ENCODE measurements at places on chromosomes 1 and 21. TPM values are rescaled to one million over a fixed set of nuclear protein-coding genes. Genes with fewer than 3 reads are reported as not detected.

DNA sequence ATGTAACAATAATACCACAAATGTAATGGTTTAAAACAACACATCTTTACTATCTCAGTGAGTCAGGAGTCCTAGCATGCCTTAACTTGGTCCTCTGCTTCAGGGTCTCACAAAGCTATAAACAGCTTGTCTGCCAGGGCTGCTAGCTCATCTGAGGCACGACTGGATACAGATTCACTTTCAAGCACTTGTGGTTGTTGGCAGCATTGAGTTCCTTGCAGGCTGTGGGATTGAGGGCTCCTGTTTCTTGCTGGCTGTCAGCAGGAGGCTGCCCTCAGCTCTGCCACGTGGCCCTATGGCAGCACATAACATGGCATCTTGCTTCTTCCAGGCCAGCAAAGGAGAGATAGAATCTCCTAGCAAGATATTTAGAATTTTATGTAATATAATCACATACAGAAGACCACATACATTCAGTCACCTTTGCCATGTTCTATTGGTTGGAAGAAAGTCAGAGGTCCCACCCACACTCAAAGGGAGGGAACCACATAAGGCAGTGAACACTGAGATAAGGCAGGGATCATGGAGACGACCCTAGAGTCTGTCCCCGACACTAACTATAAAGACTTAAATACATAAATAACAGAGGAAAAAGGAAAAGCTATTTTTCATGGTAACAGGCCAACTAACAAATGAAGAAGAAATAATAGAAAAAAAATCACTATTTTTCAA is 18.9 kb upstream of the IPP start:
- no peak for DNase-seq

Gene GRHL3
- total RNA-seq, result 0.55 TPM

Gene PGLYRP4
- total RNA-seq, result not detected

Gene CD247
- total RNA-seq, result 8.9 TPM

DNA sequence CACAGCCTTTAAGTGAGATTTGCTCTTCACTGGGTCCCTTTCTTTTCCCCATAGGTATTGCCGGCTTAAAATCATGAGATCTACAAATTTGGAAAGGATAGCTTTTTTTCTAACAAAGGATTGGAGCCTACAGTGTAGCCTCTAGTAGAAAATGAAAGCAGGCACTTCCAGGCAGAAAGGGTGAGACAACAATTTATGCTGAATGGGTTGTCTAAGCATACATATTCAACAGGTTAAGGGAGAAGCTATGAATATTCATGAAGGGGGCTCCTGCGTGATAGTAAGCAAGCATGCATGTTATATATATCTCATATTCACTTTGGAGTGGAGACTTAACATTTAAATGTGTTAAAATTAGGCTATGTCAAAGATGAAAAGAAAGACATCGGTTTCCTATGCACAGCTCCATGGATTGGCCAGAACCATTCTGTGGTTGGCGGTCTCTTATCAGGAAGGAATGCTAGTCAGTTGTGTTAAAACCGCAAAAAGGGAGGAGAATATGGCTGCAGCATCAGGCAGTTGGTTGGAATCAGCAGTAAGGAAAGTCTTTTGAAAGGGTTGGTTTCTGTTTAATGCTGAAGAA is 66.0 kb downstream of the VCAM1 start:
- DNase-seq, result no peak

Gene SLC5A9
- 4.7 TPM for total RNA-seq

- no peak for DNase-seq
Measured at GRCh38 chr1:200305806-200306205, 104.0 kb downstream of the ZNF281 start.
